ENCODE measurements at places on chromosomes 4 and X. TPM values are rescaled to one million over a fixed set of nuclear protein-coding genes. Genes with fewer than 3 reads are reported as not detected.

- DNase-seq = peak; percentile 10
Measured at GRCh38 chr4:170090352-170091052, 746 bp upstream of the AADAT start.

DNA sequence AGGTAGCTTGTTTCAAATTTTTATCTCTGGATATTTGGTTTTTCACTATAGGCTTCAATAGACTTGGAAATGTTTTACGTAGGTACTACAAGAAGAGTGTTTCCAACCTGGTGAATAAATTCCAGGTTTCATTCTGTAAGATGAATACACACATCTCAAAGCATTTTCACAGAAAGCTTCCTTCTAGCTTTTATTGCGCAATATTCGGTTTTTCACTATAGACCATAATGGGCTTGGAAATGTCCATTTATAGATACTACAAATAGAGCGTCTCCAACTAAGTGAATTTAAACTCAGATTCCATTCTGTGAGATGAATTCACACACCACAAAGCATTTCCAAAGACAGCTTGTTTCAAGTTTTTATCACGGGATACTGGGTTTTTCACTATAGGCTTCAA lies 857.7 kb upstream of the HS3ST1 start:
- DNase-seq = no peak

GRCh38 chrX:20147561-20147960 lies 5.9 kb upstream of the EIF1AX start:
- DNase-seq = no peak

SYNPO2 gene
- 0.13 TPM for total RNA-seq

DNA sequence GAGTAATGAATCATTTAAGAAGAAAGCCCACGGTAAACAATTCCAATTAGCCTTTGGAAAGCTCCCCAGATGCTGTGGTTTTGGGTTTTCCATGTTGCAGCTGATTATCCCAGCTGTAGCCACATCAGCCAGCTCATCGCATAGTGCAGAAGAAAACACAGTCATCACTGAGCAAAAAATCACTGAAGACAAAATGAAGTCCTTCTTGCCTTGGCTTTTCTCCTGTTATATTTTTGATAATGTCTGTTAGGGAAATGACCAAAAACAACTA lies 193.0 kb upstream of the C1QTNF7 start:
- DNase-seq = peak; percentile 93

BTC gene
- 2.4 TPM for total RNA-seq

DNA sequence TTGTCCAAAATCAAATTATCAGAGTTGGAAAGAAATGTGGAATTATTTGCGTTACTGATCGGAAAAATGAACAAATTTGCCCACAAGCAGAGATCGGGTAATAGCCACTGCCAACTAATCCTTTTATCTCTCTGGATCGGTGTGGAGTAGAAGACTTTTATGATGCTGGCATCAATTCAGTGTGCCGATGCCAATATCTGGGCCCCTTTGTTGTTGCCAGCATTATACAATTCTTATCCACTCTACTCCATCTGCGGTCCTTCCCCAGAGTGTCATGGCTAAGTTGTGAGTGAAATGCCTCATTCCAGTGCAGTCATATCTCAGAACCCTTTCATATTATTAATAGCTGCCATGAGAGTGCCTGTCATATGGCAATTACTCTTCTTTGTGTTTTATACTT lies 660.2 kb downstream of the ADGRL3 start:
- no peak for DNase-seq

DNA sequence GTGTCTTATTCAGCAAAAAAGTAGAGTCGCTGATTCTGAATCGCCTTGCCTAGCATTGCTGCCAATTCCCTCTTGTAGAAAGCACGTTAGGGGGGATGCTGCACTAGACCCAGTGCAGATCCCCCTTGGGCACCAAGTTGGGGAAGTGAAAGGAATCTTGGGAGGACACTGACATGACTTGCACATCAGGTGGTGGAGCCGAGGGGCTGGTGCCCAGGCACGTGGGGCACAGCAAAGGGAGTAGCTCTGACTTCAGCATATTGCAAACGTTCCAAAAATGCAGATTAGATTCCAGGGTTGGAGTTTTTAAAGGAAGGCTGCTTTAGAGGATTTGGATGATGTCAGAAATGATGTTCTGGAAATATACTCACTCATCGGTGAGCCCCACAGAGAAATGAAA lies 47.4 kb upstream of the GPM6B start:
- DNase-seq = no peak

GRCh38 chrX:67692246-67692645 lies 148.4 kb downstream of the AR start:
- peak; percentile 41 for DNase-seq

GRCh38 chrX:13440176-13440575 lies 120.3 kb upstream of the ATXN3L start:
- no peak for DNase-seq

DNA sequence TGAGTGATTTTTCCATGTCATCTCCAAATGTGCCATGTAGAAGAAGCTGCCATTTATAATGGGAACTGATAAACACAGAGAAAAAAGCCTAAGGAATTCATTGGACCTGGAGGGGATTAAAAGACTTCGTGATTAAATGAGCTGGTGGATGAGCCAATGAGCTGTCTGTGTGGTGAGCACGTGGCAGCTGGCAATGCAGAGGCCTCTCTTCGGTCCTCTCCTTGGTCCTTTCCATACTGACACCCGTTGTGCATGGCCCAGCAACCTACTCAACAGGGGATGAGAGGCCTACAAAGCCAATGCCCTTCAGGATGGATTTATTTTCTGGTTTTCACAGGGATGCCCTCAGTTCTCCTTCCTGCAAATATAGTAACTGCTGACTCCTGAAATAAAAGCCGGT lies 87.7 kb upstream of the STS start:
- no peak for DNase-seq

DNA sequence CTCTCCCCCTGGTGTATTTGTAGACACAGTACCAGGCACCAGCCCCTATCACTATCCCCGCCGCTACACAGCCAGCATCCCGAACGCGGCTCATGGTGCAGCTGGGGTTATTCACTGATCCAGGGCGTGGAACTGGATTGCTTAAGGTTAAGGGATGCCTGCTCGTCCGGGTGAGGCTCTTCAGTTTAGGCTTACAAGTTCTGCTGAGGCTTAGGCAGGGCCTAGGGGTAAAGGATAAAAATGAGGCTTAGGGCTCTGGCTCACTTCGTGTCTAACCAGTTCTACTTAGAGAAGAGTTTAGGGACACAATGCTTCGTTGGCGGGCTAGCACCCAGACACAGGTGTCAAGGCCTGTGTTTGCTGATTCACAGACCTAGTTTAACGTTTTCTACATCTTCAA lies 2.2 kb downstream of the ARMCX2 start:
- DNase-seq = no peak

DNA sequence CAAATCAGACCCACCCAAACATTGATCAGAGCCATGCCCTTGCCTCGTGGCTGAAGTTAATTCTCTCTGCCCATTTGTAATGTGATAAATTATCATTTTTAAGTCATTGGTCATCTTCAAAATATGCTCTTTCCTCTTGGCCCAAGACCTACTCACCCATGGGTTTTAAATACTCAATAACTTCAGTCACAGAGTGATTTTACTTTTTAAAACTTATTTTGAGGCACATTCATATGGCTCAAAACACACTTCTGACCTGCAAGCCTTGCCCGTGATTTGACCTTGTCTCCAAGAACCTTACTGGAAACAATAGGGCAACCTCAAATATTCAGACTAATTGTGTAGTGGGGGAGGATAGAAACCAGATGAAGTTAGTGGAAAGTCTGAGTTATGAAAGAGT lies 176.2 kb upstream of the LNX1 start:
- no peak for DNase-seq

FAM236C gene
- total RNA-seq = not detected

HTR2C gene
- not detected for total RNA-seq

Measured in bronchial epithelial cell (primary cell).